Activated CD4-positive, alpha-beta T cell treated with anti-CD3 and anti-CD28 coated beads for 36 hours (primary cell): ENCODE measurements at places on chromosomes 4 and X. TPM values are rescaled to one million over a fixed set of nuclear protein-coding genes. Genes with fewer than 3 reads are reported as not detected.

HSFX1 gene
- 0.25 TPM for total RNA-seq

CD40LG gene
- 146 TPM for total RNA-seq

CENPVL2 gene
- total RNA-seq = not detected

ALG13 gene
- 51.5 TPM for total RNA-seq

DGAT2L6 gene
- total RNA-seq = not detected

MCF2 gene
- 0.34 TPM for total RNA-seq

SPANXN3 gene
- total RNA-seq = not detected
